ENCODE measurements at places on chromosomes 5 and 9. TPM values are rescaled to one million over a fixed set of nuclear protein-coding genes. Genes with fewer than 3 reads are reported as not detected.

Gene PHF19
- 222 TPM for total RNA-seq

Gene ZNF474
- not detected for total RNA-seq

Gene PDE4D
- total RNA-seq: 116 TPM

DNA sequence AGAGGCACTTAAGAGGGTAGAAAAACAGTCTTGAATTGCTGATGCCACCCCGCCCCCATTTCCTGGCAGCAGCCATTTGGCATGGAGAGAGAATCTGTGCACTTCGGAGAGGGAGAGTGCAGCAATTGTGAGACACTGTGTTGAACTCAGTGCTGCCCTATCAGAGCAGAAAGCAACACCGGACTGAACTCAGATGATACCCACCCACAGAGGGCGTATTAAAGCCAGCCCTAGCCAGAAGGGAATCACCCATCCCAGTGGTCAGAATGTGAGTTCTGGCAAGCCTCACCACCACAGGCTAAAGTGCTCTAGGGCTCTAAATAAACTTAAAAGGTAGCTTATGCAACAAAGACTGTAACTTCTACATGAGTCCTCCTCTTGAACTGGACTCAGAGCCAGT is 88.4 kb upstream of the RGS7BP start:
- no peak for DNase-seq
- no peaks in the 10 kb centered on the region for H3K36me3 ChIP-seq
- H3K4me3 ChIP-seq: no peak overlapping the region
- H3K27me3 ChIP-seq: no peaks in the 10 kb centered on the region
- no peak overlapping the region for H3K27ac ChIP-seq
- no peaks in the 10 kb centered on the region for H3K4me1 ChIP-seq

DNA sequence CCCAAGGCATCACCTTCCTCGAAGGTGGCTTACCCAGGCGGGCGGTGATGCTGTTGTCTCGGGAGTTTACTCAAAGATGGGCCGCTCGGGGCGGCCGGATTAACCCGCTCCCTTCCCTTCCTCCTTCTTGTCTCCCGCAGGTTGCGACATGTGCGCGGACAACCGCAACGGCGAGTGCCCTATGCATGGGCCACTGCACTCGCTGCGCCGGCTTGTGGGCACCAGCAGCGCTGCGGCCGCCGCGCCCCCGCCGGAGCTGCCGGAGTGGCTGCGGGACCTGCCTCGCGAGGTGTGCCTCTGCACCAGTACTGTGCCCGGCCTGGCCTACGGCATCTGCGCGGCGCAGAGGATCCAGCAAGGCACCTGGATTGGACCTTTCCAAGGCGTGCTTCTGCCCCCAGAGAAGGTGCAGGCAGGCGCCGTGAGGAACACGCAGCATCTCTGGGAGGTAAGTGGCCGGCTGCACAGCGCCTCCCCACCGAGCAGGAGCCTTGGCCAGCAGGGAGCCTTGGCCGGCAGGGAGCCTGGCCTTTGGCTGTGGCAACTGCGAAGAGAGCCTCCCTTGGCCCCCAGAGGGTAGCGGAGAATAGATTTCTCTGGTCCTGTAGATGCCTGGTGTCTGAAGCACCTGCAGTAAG is 10.6 kb downstream of the PRDM6 start:
- H3K36me3 ChIP-seq: peaks cover 1% of the 10 kb centered on the region
- DNase-seq: no peak
- peaks cover 71% of the 10 kb centered on the region for H3K27me3 ChIP-seq
- H3K4me1 ChIP-seq: peaks cover 7% of the 10 kb centered on the region
- no peak overlapping the region for H3K27ac ChIP-seq

DNA sequence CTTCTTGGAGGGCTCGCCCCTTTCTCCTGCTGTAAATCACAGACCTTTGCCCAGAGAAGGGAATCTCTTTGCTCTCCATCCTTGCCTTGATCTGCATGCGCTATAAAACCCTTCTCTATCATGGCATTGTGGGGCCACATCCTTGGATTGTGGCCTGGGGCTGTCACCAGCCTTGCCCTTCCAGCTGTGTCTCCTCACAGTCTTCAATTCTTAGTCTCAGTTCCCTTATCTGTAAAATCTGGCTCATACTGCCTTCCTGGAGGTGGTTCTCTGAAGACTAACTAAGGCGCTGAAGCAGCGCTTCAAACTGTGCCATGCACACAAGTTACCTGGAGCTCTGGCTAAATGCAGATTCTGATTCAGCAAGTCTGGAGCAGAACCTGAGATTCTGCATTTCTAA is 53.4 kb upstream of the RARS1 start:
- H3K4me1 ChIP-seq: no peaks in the 10 kb centered on the region
- H3K36me3 ChIP-seq: no peaks in the 10 kb centered on the region
- H3K4me3 ChIP-seq: no peak overlapping the region
- H3K27ac ChIP-seq: no peak overlapping the region

DNA sequence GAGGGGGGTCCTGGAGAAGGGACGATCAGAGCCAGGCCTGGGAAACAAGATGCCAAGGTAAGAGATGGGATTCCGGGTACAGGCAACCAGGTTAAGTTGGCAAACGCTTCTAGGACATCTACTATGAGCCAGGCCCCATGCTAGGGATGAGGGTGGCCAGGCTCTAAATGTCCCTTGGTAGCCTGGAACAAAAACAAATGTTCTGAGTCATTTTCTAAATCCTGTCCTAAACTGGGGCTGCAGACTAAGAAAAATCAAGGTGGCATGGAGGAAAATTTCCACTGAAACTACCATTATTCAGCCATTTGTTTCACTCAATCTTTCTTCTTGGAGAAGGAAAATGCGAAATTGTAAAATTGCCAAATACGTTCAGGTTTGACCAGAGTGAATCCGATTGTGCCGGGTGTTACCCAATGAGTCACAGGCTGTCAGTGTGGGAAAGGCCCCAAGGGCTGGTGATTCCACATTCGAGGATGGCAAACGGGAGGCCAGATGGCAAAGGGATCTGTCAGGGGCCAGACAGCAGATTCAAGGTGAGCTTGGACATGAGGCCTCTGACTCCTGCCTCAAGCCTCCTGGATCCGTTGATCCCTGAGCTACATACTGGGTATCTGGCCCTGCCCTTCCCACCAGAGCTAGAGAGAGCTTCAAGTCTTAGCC is 57.6 kb downstream of the PAX5 start:
- peaks cover 6% of the 10 kb centered on the region for H3K4me1 ChIP-seq
- H3K27ac ChIP-seq: no peak overlapping the region
- peaks cover 28% of the 10 kb centered on the region for H3K27me3 ChIP-seq
- no peaks in the 10 kb centered on the region for H3K36me3 ChIP-seq
- H3K4me3 ChIP-seq: no peak overlapping the region

DNA sequence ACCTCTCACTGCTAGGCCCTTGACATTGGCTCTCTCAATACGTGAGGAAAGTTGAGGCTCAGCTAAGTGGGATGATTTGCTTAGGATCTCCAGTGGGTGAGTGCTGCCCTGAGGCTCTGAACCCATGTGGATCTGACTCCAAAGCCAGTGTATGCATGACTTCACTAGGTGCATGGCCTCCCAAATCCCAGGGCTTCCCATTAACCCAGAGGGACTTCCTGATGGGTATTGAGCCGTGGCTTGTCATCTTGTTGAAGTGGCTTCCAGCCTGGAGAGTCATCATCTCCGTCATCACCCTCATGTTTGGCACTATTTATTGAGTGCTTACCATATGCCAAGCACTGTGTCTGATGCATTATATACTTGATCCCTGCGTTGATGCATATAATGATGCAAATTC is 37.3 kb upstream of the TEX48 start:
- H3K4me1 ChIP-seq: peaks cover 81% of the 10 kb centered on the region
- H3K27me3 ChIP-seq: no peaks in the 10 kb centered on the region
- DNase-seq: no peak
- H3K4me3 ChIP-seq: peak overlapping the region; percentile 81
- H3K36me3 ChIP-seq: peaks cover 41% of the 10 kb centered on the region

DNA sequence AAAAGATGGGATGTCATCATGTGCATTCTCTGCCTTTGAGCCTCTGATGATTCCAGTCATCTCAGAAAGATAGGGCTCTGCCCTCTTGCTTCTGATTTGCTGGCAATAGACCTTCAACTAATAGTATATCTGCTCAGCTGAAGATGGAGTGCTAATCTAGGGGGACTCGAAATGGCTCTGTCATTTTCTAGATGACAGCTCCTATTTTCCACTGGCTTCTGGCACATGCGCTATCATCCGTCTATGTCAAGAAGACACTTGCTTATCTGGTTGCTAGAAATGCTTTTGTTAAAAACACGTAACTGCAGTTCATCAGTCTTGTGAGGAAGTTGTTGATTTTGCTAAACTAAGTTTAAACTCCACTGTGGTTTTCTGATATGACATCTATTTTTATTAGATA is 265.5 kb upstream of the ZNF608 start:
- no peaks in the 10 kb centered on the region for H3K27me3 ChIP-seq
- no peak for DNase-seq
- H3K4me3 ChIP-seq: no peak overlapping the region

DNA sequence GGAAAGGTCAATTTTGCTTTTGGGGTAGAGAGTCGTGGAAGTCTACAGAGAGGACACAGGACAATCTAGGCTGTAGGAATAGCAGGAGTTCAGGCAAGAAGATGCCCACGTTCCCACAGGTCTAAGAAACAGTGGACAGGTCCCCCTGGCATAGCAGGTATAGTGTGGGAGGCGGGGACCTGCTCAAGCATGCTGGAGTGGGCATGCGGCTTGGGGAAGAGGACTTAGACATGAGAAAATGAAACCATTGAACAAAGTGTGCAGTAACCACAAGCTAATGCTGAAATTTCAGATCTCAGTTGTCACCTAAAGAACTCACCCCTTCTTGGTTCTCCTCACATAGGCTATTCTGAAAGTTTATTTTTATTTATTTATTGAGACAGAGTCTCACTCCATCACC is 142.8 kb upstream of the EFNA5 start:
- no peak overlapping the region for H3K4me3 ChIP-seq
- H3K27ac ChIP-seq: no peak overlapping the region
- no peaks in the 10 kb centered on the region for H3K4me1 ChIP-seq
- peaks cover 8% of the 10 kb centered on the region for H3K27me3 ChIP-seq

DNA sequence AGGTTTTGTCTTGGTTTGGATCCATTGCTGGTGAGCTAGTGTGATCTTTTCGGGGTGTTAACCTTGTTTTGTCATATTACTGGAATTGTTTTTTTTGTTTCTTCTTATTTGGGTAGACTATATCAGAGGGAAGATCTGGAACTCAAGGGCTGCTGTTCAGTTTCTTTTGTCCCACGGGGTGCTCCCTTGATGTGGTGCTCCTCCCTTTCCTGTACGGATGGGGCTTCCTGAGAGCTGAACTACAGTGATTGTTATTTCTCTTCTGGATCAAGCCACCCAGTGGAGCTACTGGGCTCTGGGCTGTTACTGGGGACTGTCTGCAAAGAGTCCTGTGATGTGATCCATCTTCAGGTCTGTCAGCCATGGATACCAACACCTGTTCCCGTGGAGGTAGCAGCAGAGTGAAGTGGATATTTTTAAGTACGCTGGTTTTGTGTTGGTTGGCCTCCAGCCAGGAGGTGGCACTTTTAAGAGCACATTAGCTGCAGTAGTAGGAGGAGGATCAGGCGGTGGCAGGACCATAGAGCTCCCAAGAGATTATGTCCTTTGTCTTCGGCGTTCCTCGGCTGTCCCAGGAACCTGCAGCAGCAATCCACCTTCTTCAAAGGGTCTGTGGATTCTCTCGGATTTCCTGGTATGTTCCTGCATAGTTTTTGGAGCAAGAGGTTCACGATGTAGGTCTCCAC is 27.2 kb downstream of the SCAMP1 start:
- no peak overlapping the region for H3K27ac ChIP-seq
- H3K27me3 ChIP-seq: no peaks in the 10 kb centered on the region
- DNase-seq: no peak
- H3K4me1 ChIP-seq: peaks cover 7% of the 10 kb centered on the region

- H3K27me3 ChIP-seq: peaks cover 26% of the 10 kb centered on the region
- no peaks in the 10 kb centered on the region for H3K4me1 ChIP-seq
- no peak overlapping the region for H3K27ac ChIP-seq
- H3K4me3 ChIP-seq: no peak overlapping the region
Measured at GRCh38 chr5:155943516-155944407, 383.2 kb upstream of the SGCD start.

- no peak overlapping the region for H3K27ac ChIP-seq
- H3K36me3 ChIP-seq: no peaks in the 10 kb centered on the region
- H3K4me1 ChIP-seq: no peaks in the 10 kb centered on the region
- no peak overlapping the region for H3K4me3 ChIP-seq
Measured at GRCh38 chr5:152332716-152333460, 72.2 kb downstream of the NMUR2 start.

GRCh38 chr5:95892784-95893354 is 68.8 kb downstream of the ELL2 start:
- H3K36me3 ChIP-seq: peaks cover 11% of the 10 kb centered on the region
- H3K27me3 ChIP-seq: no peaks in the 10 kb centered on the region
- no peak overlapping the region for H3K27ac ChIP-seq

DNA sequence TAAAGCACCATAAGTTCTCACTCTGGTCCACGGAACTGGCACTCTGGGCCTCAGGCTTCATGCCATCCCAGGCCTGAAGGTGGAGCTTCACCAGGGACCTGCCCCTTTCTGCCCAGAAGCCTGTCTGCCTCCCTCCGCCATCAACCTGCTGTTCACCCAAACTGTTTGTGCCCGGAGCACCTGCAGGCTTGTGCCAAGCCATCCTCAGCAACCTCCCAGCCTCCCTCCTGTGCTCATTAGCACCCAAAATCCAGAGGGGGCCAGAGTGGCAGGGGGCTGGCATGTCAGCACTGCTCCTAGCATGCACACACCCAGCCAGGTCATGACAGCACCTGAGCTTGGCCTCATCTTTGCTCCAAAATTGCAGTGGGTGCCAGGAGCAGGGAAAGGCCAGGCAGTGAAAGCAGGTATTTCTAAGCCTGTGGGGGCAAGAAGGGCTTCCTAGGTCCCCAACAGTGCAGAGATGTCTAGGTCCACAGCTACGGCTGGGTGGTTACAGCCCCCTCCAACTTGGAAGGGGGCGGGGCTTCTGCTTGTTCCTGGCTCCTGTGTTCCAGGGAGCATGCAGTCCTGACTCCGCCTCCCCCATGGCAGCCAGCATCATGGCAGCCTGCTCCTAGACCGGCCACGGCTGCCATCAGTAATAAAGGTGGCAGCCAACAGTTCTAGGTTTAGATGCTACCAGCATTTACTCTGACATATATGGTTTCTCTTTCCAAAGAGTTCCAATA is 85.1 kb downstream of the GIN1 start:
- no peak overlapping the region for H3K4me3 ChIP-seq
- no peaks in the 10 kb centered on the region for H3K4me1 ChIP-seq
- H3K27me3 ChIP-seq: peaks cover 10% of the 10 kb centered on the region
- H3K36me3 ChIP-seq: no peaks in the 10 kb centered on the region

GRCh38 chr9:112396872-112397271 is 17.0 kb downstream of the HSDL2 start:
- no peak overlapping the region for H3K4me3 ChIP-seq
- H3K4me1 ChIP-seq: no peaks in the 10 kb centered on the region
- H3K27me3 ChIP-seq: no peaks in the 10 kb centered on the region
- no peak for DNase-seq
- no peak overlapping the region for H3K27ac ChIP-seq
- H3K36me3 ChIP-seq: peaks cover 6% of the 10 kb centered on the region

DNA sequence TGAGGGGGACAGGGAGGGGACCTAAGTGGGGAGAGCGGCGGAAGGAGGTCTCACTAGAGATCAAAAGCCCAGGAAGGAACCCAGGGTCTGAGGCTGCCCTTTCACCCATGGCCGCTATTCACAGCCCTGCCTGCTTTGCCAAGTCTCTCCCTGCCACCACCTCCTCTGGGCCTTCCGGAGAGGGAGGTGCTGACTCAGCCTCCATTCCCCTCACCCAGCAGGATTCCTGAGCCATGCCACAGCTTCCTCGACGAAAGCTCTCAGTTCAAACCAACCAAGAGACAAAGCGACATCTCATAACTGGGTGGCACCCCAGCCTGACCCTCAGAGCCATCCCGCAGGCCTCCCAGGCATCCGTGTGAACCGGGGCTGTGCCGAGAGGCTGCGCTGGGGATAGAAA is 36.7 kb downstream of the PAX5 start:
- no peaks in the 10 kb centered on the region for H3K4me1 ChIP-seq
- no peak overlapping the region for H3K27ac ChIP-seq
- H3K27me3 ChIP-seq: peaks cover 31% of the 10 kb centered on the region
- no peak overlapping the region for H3K4me3 ChIP-seq
- DNase-seq: no peak
- no peaks in the 10 kb centered on the region for H3K36me3 ChIP-seq

Measured in activated T-cell treated with anti-CD3 and anti-CD28 coated beads, Interleukin-2, amount 50 U/mL, for 72 hours (primary cell).